ENCODE measurements at places on chromosomes 4 and X.

DNA sequence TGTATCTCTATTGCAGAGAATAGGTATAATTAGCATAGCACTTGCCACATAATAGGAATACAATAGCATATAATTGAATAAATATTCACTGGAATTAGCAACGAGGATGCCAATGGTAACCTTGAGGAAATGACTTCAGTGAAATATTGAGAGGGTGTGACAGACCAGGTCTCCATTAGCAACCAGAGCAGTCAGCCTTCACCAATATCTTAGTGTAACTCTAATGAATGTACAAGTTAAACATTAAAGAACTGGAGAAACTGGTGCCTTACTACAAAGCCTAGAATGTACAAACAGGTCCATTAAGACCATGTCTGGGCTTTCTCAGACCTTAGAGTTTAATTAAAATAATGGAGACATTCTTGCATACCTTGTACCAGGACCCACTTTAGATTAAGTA is 143.0 kb downstream of the MAGEB17 start:
- no peak for DNase-seq

GRCh38 chr4:6217716-6218381 is 17.5 kb upstream of the JAKMIP1 start:
- no peak for DNase-seq

GRCh38 chrX:101176439-101176838 is 43.1 kb upstream of the DRP2 start:
- no peak for DNase-seq

GRCh38 chrX:121781991-121782390 is 734.6 kb downstream of the GLUD2 start:
- DNase-seq, result no peak

- no peak for DNase-seq
Measured at GRCh38 chr4:54493862-54494261, 163.9 kb upstream of the KIT start.

GRCh38 chr4:183469285-183469684 is 24.8 kb downstream of the CDKN2AIP start:
- DNase-seq, result no peak

DNA sequence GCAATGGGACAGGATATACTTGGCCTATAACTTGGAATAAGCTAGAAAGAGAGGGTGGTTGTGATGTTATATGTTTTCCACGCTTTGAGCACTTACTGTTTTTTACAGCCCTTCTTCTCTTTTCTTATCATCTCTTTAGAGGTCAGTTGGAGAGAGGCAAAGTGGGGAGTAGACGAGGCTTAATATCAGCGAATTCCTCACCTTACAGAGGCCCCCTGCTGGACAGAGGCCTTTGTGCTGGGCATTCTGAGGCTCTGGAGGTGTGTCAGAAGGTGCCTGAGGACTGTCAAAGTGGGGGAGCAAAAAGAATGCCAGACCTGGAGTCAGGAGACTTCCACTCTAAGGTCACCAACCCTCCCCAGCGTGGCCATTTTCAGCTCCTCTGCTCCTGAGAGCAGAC is 42.5 kb downstream of the MAMLD1 start:
- no peak for DNase-seq

GRCh38 chr4:163895378-163896005 is 401.0 kb downstream of the TMA16 start:
- no peak for DNase-seq

DNA sequence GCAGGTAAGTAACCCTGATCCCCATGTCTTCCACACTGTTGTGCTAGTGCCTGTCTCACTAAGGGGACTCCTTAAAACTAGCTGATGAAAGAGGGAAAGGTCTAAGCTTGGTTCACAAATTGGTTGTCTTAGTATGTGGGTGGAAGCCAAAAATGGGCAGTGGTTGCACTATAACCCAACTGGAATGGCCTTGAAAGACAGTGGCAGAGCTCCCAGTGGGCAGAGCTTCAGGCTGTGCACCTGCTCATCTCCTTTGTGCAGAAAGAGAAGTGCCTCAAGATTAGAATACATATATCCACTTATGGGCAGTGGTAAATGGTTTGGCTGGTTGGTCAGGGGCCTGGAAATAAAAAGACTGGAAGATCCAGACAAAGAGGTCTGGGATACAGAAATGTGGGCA is 7.2 kb downstream of the SYN1 start:
- no peak for DNase-seq

DNA sequence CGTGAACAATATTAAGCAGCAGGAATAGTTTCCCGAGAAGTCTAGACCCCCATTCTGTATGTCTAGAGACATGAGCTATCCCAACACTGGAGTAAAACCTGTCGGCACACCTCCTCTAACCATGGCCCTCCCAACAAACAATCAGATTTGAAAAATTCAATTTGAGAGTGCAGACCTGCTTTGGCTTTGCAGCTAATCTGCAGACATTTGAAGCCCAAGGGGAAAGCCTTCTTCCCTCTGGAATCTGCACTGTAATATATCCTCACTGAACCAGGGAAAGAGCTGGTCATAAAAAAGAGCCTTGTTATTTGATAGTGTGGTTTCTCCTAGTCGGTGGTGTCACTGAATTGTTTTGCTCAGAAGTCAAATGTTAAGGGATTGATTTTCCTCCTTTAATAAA is 44.6 kb upstream of the KLHL34 start:
- DNase-seq, result no peak

GRCh38 chr4:153327247-153327646 is 17.2 kb upstream of the MND1 start:
- no peak for DNase-seq

DNA sequence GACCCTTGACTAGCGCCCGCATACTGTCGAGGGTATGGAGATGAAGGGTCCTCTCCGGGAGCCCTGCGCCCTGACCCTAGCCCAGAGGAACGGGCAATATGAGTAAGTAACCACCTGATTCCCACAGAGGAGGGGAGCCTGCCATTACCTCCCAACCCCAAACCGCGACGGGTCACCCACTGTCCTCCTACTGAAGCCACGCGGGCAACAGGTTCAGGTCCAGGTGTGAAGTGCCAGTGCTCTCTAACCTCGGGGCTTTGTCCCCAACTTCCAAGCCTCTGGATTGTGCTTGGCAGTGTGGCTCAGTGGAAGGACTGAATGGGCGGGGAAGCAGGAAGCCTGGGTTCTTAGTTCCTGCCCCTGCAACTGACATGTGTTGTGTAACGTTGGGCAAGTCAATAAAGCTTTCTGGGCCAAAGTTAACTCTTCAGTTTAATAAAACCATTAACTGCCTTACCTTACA is 694 bp downstream of the OCRL start:
- DNase-seq, result no peak

DNA sequence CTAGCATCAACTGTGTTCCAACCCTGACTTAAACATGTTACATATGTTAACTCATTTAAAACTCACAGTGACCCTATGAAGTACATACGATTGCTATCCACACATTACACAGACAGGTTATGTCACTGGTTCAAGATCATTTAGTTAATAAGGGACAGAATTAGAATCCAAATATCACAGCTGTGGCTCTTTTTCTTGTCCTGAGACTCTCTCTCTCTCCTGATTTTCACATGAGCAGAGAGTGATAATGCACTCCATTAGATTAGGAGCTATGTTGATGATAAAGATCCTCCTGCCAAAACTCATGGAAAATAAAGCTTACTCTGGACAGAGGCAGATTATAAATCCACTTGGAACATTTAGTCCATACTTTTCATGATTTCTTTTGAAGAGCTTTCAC is 408.3 kb downstream of the PPARGC1A start:
- DNase-seq, result no peak

DNA sequence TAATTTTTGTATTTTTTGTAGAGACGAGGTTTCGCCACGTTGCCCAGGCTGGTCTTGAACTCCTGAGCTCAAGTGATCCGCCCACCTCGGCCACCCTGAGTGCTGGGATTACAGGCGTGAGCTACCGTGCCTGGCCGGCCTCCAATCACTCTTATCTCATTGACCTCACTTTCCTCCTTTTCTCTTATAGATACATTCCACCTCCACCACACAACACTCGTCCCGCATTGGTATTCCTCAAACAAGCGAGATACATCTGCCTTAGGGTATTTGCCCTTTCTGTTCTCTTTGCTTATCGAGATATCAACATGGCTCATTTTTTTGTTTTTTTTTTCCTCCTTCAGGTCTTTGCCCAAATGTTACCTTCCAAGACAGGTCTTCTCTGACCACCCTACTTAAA is 1.8 kb upstream of the PRPS1 start:
- no peak for DNase-seq

DNA sequence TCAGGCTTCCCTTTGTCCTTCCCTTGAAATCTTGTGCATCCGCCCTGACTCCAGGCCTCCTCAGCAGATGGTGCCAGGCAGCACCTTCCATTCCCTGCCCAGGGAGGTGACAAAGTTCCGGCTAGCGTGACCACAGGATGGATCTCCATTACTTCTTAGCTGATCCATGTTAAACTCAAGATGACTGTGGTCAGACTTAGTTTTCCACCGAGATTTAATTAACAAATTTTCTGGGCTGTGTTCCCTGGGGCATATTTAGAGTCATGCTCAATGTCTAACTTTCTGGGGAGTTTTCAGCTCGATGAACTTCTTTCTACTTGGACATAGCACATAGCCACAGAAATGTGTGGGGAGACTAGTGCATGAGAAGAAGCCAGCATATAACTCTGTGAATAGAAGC is 215.1 kb upstream of the SFRP2 start:
- DNase-seq, result no peak

GRCh38 chrX:152810403-152810802 is 20.2 kb downstream of the CETN2 start:
- DNase-seq, result no peak

GRCh38 chr4:149534779-149535178 is 280.9 kb downstream of the IQCM start:
- no peak for DNase-seq

DNA sequence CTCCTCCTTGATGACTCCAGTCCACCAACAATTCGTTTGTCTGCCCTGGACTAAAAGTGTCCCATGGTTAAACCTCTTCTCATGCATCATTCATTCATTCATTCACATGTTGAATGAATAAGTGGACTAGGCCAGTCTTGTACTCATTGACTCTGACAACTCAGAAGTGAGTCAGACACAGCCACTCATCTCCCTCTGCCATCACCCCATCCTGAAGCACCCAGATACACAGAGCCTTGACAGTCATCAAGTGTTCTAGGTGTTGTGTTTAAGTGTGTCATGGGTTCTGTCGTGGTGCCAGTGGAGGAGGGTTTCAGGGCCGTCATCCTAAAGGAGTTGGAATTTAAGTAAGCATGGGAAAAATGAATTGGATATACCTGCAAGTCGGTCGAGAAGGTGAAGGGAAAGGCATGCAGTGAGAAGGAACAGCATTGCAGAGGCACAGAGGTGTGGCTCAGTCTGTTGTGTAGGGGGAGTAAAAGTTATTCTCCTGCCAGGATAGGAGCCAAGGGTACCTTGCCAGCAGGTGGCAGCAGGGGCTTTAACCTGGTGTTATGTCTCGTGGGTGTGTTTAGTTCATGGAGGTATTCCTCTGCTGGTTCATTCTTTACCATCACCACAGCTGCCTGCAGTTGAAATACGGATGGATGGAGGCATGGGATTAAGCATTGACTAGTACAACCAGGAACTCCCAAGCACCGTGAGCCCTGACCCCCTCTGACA is 18.3 kb downstream of the MAGED2 start:
- DNase-seq, result no peak

- no peak for DNase-seq
Measured at GRCh38 chr4:20895208-20895607, 194.9 kb downstream of the PACRGL start.

DNA sequence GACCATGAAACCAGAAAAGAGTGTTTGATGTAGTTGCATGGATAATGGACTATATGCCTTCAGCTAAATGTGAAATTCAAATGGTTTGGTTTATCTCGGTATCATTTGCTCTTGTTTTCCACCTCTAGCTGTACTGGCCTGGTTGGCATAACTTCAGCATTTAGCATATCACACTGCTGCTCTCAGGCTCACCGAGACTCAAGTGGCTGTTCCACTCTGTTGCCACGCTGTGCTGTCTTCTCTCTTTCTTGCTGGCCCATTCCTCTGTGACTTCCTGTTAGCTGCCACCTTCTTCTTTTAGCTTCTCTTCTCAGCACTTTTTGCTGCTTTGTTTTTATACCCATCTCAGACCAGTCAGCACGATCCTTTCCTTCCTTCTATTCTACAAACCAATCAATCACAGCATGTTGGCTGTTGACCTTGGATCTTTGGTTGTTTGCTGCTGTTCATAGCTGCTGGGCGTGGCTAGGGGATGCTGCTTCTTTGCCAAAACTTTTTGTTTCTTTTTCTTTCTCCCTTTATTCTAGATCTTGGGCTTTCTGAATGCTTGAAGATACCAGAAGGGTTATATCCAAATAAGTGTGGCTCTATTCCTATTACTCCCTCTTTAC is 24.0 kb downstream of the INTS6L start:
- DNase-seq, result no peak

DNA sequence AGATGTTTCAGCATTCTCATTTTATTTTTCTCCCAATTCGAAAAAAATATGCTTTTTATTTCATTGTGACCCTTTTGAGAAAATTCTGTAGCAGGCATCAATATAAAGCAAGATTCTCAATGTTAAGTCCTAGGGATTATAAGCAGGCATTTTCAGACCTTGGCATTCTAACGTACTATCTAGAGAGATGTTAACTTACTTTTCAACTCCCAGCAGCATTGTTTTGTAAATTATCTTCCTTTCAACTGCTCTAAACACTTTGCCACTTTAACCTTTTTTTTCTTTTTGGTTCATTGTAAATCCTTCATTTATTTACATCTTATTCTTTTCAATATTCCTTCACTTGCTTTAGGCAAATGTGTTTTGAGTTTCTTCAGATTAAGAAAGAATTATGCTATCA is 333.2 kb downstream of the ARHGAP24 start:
- no peak for DNase-seq

- no peak for DNase-seq
Measured at GRCh38 chr4:99983289-99983943, 33.3 kb upstream of the H2AZ1 start.

- no peak for DNase-seq
Measured at GRCh38 chr4:135269125-135269890, 1067.7 kb upstream of the PABPC4L start.

DNA sequence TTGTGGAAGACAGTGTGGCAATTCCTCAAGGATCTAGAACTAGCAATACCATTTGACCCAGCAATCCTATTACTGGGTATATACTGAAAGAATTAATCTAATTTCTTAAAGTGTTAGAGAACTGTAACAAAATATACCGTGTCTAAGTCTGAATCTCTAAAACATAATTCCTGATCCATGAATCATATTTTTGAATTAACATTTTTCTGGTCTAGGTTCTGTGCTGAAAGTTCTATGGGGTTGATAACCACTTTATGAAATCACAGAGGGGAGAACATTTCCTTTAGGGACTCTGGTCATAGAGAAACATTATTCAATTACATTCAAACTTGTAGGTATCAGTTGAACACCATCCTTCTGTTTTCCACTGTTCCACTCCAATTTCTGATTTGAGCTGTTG is 91.9 kb upstream of the ETNPPL start:
- no peak for DNase-seq

GRCh38 chr4:158146736-158147135 is 26.1 kb downstream of the GASK1B start:
- DNase-seq, result no peak
